Fibroblast of skin of left quadriceps (primary cell): ENCODE measurements at places on chromosomes 13 and 19.

DNA sequence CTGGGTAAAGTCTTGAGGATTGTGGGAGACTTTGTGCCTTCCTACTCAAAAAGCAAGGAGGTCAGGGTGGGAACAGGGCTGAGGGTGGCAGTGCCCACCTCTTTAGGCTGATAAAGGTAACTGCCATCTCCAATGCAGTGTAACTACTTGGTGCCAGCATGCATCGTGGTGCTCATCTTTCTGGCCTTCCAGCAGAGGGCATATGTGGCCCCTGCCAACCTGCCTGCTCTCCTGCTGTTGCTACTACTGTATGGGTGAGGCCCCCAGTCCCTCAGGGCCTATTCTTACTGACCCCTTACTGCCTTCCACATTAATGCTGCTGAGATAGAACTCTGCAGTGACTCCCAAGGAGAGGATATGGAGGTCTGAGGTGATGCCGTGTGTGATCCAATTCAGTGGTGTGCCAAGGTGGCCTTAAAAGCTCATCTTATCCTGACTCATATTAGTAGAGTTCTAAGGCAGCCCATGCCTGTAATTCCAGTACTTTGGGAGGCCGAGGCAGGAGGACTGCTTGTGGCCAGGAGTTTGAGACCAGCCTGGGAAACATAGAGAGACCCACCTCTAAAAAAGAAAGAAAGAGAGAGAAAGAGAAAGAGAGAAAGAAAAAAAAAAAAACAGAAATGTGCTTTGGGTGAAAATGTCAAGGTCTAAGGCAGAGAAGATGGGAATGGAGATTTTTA, 9.7 kb upstream of the ARHGAP45 start:
- peak; percentile 52 for DNase-seq

DNA sequence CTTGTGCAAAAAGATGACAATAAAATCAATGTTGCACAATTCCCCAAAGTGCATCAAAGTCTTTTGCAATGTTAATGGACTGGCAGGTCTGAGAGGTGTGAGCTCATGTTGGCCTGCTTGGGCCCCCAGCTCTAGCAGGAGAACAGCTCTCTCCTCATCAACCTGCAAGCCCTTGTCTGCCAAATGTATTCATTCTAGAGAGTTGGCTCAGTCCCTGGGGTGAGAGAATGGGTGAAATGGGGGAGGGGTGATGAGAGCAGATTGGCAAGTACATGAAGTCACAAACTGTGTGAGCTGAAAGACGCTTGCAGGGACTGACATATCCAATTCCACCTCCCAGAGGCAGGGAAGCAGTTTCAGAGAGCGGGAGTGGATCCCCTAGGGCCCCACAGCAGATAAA, 465.1 kb upstream of the ZNF507 start:
- DNase-seq: no peak

- no peak for DNase-seq
These were observed 11.6 kb downstream of the ZNF57 start for GRCh38 chr19:2912306-2912705.

DNA sequence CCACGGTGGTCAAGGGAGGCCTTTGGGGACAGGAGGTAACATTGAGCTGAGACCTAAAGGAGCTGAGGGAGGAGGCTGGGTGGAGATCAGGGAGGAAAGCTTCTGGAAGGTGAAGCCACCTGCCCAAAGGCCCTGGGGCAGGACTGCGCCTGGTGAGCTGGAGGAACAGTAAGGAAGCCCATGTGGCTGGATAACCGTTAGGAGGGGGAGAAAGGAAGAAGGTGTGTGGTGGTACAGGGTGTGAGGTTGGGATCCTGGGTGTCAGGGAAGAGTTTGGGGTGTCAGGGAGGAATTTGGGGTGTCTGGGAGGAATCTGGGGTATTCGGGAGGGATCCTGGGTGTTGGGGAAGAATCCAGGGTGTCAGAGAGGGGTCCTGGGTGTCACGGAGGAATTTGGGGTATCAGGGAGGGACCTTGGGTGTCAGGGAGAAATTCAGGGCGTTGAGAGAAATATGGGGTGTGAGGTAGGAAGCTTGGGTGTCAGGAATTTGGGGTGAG, 695 bp downstream of the TICAM1 start:
- DNase-seq: no peak

- peak; percentile 2 for DNase-seq
These were observed 1198.2 kb upstream of the PCDH9 start for GRCh38 chr13:68428292-68428691.

GRCh38 chr13:62115831-62116230, 700.2 kb upstream of the PCDH20 start:
- no peak for DNase-seq

DNA sequence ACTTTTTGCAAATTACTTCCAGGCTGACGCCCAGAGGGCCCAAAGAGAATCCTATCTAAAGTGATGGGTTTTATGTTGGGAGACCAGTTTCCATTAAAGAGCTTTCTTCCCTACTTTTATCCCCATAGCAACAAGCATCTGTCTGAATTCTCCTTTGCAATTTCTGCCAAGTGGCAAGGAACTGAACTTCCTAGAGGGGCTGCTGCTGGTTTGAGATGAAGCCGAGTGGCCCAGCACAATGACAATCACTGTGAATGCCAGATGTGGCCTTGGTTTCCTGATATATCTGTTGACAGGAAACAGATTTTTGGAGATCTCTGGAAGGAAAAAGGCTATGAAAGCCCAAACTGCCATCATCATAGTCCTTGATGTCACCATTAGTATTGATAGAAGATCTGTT, 198.6 kb downstream of the OXGR1 start:
- no peak for DNase-seq
